NCI-H460 (cell line): ENCODE measurements at places on chromosomes 4 and X.

GRCh38 chrX:83416273-83416672 lies 91.8 kb upstream of the POU3F4 start:
- DNase-seq = peak; percentile 18

DNA sequence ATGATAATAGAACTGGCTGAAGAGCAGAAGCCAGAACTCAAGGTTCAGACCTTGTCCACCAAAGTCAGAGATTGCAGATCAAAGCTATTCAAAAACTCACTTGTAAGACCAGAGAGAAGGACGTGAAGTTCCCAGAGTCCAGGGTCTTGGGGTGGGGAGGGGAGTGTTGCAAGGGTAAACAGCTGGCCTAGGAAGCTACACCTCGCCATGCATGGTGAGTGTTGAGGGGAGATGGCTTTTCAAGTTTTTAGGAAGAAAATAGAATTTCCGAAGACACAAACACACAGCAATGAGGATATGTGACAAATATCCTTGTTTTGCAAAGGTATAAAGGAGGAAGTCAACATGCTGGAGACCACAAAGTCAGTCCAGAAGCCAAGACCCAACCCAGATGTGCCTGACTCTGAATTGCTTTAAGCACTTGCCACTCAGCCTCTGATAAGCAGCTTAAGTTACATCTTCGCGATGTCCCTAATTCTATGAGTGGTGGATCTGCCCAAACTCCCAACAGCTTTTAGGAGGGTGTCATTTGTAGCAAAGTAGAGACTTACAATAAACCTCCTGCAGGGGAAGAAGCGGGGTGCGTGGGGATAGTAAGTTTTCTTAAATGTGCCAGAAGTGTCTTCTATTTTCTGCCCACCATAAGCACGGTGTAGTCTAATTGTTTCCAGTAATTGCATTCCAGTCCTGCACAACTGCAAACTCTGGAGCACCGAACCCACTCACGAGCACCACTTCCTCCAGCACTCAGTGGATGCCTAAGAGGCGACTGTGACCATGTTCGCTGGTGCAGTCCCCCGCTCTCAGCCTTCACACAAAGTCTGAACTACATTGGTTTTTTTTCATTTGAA lies 26.5 kb downstream of the HAND2 start:
- no peak for DNase-seq

GRCh38 chr4:176406736-176407135 lies 87.0 kb downstream of the SPCS3 start:
- DNase-seq = no peak

DNA sequence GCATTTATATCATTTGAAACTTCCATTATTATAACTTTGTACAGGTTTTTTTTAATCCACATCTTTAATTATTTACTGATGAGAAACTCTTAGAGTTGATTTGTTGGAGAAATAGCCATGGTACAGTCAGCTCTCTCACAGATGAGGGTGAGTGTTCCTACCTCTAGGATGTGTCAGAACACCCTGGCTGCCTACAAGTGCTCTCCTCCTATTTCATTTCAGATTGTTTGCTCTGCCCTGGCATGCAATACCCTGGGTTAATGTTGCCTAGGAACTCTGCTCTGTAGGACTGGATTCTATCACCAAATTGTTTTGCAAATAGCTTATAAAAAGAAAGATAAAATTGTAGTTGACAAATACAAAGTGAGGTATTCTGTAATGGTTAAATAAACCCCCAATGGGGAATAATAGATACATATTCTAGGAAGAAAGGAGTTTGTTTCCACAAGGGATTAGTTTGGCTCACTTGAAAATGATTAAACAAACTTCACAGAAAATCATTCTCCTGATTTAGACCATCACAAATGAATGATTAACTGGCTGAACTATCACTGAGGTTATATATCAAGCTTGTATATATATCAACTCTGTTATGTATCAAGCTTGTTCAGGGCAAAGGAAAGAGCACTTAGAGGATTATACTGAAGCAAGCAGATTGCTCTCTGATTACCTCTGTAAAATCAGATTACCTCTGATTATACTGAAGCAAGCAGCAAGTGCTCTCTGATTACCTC lies 150.0 kb downstream of the PDE5A start:
- DNase-seq = no peak

DNA sequence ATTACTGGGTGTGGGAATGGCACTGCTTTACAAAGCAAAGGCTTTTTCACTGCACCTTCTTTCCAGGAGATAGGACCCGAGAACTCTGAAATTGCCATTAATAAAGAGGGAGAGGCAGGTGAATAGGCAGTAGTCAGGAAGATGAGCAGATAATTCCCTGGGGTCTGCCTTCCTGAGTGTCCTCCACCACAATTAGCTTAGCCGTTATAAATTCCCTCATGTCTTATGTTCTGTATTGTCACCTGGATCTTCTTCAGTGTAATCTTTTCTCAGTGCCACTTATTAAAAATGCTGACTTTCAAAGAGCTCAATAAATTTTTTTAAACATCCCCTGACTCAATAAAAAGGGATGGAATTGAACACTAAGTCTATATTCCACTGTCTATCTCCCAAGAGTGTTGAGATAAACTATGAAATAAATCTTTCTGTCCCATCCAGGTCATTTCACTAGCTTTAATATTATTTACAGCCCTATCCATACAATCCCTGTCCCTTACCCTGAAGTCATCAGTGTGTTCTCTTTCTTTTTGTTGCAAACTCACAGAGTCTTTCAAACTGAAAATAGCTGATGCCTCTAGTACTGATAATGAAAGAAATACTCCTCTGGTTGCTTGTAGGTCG lies 272.2 kb upstream of the NRK start:
- no peak for DNase-seq

GRCh38 chrX:38045538-38046096 lies 39.3 kb downstream of the SYTL5 start:
- peak; percentile 35 for DNase-seq
